ENCODE measurements at places on chromosomes 6 and 20.
A peak's percentile ranks its signal among the peaks of the same experiment; 100 is the strongest.

- no peak for DNase-seq
Observed at GRCh38 chr6:36323062-36323461, 13.6 kb downstream of the BNIP5 start.

GRCh38 chr20:2796011-2796660 is 4.3 kb downstream of the CPXM1 start:
- DNase-seq, result no peak

DNA sequence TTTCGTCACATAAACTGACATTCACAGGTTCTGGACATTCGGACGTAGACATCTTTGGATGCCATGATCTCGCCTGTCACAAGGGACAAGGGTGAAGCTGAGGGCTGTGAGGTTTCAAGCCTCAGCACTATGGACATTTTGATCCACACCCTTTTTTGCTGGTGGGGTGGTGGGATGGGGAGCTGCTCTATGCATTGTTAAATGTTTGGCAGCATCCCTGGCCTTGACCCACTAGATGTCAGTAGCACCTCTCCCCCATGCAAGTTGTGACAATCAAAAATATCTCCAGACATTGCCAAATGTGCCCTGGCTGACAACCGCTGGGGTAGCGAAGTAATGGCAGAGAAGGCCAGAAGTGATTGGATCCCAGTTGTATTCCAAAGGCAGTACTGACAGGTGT is 229.4 kb downstream of the TSHZ2 start:
- no peak for DNase-seq

DNA sequence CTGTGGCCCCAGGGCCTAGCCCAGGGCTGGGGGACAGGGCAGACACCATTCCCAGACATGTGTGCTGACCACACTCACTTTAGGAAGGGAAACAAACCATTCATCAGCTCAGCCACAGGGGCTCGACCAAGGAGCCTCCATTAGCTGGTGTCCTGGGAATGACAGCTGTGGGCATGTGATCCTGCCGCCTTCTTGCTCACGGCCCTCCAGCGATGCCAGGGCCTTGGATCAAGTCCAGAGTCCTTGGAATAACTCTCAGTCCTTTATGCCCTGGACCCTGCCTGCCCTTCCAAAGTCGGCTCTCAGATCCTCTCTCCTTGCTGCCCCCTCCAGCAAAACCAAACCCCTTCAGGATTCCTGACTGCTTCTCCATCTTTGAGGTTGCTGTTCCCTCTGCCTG is 165.0 kb upstream of the RNF24 start:
- no peak for DNase-seq

GRCh38 chr6:12174878-12175277 is 115.3 kb upstream of the EDN1 start:
- no peak for DNase-seq

GRCh38 chr6:56695702-56696101 is 53.0 kb upstream of the DST start:
- no peak for DNase-seq

- no peak for DNase-seq
Observed at GRCh38 chr20:49987015-49987867, 4.5 kb downstream of the SNAI1 start.

- no peak for DNase-seq
Observed at GRCh38 chr20:43809206-43809819, 82.5 kb upstream of the GTSF1L start.

GRCh38 chr6:147675281-147675680 is 166.8 kb downstream of the SAMD5 start:
- DNase-seq, result peak; percentile 61

DNA sequence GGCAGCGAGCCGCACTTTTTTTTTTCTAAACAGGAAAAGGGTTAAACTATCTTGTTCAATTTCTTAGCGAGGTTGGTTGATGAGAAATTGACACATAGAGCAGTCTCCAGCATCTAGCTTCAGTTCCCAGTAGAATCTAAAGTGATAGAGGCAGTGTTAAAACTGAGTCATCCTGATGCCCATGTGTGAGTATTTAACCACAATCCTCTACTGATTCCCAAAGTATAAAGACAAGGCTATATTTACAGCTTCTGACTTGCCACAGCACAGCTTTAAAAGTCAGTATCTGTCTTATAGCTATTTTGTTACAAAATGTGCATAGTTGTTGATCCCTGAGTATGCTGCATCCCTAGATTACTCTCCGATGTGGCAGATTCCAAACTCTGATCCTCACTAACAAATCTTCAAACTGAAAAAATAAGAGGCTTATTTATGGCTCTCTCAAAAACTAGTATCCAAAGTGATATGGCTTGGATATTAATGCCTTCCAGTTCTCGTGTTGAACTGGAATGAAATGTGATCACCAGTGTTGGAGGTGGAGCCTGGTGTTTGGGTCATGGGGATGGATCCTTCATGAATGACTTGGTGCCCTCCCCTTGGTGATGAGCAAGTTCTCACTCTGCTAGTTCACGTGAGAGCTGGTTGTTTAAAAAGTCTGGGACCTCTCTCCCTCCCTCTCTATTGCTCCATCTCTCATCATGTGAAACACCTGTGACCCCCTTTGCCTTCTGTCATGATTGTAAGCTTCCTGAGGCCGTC is 13.1 kb upstream of the POPDC3 start:
- peak; percentile 91 for DNase-seq

GRCh38 chr6:165936660-165937059 is 231.0 kb downstream of the TBXT start:
- DNase-seq, result no peak

- DNase-seq, result no peak
Observed at GRCh38 chr20:62350098-62350628, 16.9 kb downstream of the LAMA5 start.

GRCh38 chr20:54017846-54018245 is 52.5 kb downstream of the BCAS1 start:
- DNase-seq, result no peak

- DNase-seq, result no peak
Observed at GRCh38 chr6:13924949-13925881, at the start of gene RNF182. TSS of gene RNF182 (plus strand) at chr6:13924952. CDS start at chr6:13977120, 52,168 bp downstream.

- DNase-seq, result no peak
Observed at GRCh38 chr20:12023194-12023795, 105.6 kb downstream of the BTBD3 start.
